ENCODE measurements at places on chromosomes 13 and 19.

- peak; percentile 79 for DNase-seq
Observed at GRCh38 chr19:4328243-4328990, 10.2 kb downstream of the STAP2 start.

GRCh38 chr13:63554157-63554556 lies 2138.5 kb upstream of the PCDH20 start:
- DNase-seq, result no peak

DNA sequence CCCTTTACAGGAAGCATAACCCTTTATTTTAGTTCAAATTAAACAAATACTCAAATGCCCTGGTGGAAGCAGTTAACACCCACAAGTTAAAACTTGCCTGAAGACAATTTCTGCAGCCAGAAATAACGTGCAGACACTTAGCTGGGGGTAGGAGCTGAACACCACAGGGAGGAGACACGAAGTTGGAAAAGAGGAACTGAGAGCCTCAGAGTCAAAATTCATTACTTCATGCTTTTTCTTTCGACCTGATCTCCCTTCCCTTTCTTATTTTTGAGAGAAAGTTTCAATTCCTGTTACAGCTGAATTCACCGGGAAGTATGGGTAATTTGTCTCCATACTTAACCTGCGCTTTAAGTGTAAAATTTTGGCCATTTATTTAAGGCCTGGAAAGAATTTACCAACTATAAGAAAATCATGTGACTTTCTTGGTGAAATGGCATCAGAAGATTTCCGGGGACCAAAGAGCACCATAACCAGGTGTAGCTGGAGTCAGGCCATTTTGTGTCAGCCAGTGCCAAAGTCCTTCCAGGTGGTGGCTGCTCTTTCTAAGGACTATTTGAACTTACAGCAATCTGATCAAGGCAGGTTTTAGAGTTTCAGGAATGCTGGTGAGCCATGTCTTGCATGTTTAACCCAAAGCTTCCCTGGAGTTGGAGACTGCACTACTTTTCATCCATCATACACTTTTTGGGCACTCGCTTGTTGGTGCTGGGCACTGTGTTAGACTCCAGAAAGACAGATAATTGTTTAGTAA lies 46.5 kb upstream of the RCBTB2 start:
- no peak for DNase-seq

GRCh38 chr19:12703046-12703445 lies 6.6 kb upstream of the FBXW9 start:
- peak; percentile 14 for DNase-seq

DNA sequence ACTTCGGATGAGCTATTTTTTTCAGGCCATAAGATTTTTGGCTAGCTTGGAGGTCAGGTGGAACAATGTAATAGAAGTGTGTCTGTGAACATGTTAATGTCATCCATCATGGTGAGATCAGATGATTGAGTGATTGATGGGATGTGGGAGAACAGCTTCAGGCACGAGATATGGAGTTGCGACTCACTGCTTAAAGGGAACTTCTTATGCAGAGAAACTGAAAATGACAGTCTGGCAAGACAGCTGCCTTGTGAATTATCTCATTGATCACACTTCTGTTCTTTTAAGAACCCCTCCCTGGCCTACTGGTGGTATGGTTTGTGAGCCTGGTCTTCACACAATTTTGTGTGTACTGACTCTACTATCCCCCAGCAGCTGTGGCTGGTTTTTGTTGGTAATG lies 96.0 kb downstream of the OLFM4 start:
- no peak for DNase-seq

- no peak for DNase-seq
Observed at GRCh38 chr13:78657699-78658629, 991 bp downstream of the OBI1 start.

DNA sequence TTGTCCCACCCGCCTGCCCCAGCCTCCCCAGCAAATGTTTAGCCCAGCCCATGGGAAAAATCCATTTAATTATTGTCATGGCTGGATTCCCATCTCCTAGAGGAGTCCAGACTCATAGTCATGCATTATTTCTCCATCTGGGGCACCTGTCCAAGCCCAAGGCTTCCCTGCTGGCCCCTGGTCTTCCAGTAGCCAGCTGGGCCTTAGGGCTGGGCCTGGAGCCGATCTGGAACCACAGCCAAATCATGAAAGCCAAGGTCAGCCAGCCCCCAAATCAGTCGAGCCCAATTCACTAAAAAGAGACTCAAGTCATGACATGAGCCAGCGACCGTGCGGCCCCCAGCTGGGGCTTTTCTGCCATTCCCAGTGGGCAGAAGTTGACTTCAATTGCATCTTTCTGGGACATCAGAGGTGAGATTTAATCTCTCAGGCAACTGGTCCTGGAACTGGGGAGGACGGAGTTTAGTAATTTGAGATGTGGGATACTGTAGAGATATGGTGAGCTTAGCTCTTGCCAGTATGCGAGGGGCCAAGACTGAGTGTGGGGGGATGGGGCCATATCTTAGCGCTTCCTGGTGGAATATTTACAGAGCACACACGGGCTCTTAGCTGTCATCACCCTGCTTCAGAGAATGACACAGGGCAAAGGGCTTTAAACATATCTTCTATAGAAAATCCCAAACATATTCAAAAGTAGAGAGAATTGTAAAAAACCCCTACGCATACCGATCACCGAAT lies 9.4 kb upstream of the PGLYRP2 start:
- DNase-seq, result no peak

DNA sequence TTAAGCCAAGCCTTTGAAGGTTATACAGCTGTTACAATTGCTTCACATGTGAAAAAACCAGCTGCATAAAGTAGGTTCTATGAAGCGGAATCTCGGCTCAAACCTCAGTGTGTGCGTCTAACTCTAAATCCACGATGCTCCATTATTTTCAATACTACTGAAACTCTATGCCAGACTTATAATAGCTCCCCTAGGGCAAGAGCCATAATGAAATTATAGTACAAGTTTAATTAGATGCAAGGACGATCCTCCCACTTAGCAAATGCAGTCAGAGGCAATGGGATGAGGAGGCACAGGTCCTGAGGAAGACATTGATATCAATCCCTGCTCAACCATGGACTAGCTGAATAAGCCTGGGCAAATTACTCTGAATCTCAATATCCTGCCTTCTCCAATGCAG lies 31.1 kb downstream of the SLC7A1 start:
- DNase-seq, result no peak
